ENCODE measurements at places on chromosomes 1 and 21. TPM values are rescaled to one million over a fixed set of nuclear protein-coding genes. Genes with fewer than 3 reads are reported as not detected.

GRCh38 chr1:233278631-233279030 is 16.9 kb downstream of the PCNX2 start:
- no peak for DNase-seq

DNA sequence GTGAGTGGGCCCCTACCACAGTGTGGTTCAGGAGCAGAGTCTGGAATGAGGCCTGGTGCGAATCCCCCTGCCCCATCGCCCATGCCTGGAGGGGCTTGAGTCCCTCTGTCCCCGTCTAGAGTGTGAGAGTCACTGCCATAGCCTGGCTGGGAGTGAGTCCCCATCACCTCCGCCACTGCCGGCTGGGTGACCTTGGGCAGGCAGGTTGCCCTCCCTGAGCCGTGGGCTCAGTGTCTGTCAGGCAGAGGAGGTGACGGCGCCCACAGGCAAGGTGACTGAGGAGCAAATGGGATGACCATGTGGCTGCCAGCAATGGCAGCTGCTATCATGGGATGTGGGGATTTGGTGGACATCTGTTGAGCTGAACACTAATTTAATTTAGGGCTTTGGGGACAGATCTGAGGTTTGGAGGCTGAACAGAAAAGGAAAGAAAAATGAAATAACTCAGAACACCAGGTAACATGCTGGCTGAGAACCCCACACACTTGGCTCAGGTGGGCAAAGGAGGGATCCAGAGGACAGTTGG is 38.1 kb upstream of the GPR153 start:
- no peak for DNase-seq

DNA sequence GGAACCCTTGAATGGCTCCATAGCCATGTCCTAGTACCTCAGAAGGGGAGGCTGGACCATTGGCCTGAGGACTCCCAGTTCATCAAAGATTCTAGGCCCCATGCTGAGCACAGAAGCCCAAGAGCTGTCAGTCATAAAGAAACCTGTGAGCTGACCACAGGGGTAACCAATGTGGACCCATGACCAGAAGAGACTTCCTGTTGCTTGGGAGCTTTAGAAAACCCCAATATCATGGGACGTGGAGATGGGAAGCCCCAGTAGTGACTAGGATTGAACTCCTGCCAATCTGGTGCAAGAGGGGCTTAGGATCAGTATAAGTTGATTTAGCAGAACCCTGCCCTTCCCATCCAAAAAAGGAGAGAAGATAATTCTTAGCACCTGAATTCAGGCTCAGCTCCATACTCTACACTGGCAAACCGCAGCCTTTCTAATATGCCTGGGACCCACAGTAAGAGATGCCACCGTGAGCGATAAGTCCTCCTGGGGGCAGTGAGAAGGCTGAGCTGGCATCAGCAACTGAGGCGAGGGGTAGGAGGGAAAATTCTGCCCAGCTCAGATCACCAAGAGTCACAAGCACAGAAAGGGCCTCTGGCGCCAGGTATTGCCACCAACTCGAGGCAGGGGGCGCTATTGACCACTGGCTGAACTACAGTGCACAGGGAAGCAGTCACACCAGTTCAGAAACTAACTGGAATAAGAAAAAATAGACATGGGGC is 108.9 kb downstream of the CAPN8 start:
- DNase-seq: no peak

- DNase-seq: no peak
Measured at GRCh38 chr1:2605509-2606395, 19.2 kb downstream of the PRXL2B start.

GRCh38 chr1:209675565-209676154 is 448 bp downstream of the G0S2 start:
- no peak for DNase-seq

GRCh38 chr1:2556277-2556677 is at the start of gene TNFRSF14:
Gene TNFRSF14 (plus strand): TSS chr1:2556371. CDS start chr1:2556665, 294 bp downstream.
- no peak for DNase-seq

DNA sequence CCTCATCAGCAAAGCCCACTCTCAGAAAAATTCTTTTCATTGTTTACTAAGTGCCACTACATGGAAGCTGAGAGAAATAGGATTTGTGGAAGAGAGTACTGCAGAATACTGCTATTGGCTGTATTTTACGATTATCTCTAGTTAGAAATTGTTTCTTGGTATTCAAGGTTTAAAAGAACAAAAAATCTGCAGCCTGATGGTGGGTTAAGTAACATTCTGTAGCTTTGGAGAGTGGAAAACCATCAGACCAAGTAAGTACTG is 27.3 kb downstream of the PTTG1IP start:
- DNase-seq: no peak

GRCh38 chr1:229563701-229564100 is 5.2 kb upstream of the ABCB10 start:
- DNase-seq: no peak

LMOD1 gene
- 4.7 TPM for polyA plus RNA-seq

ALG14 gene
- 11.6 TPM for polyA plus RNA-seq

HFM1 gene
- 10.2 TPM for polyA plus RNA-seq

S100A14 gene
- 28.6 TPM for polyA plus RNA-seq

NENF gene
- 40.9 TPM for polyA plus RNA-seq

RGS4 gene
- 14.0 TPM for polyA plus RNA-seq

MPL gene
- polyA plus RNA-seq: 0.55 TPM

CDK18 gene
- 22.1 TPM for polyA plus RNA-seq

DISC1 gene
- polyA plus RNA-seq: 6.1 TPM

Data from right renal cortex interstitium (tissue), 3 donors.